ENCODE measurements at places on chromosomes 11 and 22.
A peak's percentile ranks its signal among the peaks of the same experiment; 100 is the strongest.

- DNase-seq = no peak
These were observed 56.3 kb upstream of the ZBTB44 start for GRCh38 chr11:130370845-130371590.

DNA sequence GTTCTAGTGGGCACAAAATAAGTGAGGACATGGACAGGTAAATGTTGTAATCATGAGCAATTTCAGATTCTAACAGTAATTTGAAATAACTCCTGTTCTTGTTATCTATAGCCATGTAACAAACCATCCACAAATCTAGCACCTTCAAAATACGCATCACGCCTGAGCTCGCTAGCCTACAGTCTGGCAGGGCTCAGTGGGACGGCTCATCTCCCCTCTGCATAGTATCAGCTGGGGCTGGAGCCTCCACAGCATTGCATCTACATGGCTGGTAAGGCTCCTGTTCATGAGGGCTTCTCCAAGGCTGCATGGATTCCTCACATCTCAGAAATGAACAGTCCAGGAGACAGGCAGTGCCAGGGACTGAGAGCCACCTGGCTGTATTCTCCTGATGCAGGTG, 112.6 kb downstream of the KCNQ1 start:
- DNase-seq = no peak

DNA sequence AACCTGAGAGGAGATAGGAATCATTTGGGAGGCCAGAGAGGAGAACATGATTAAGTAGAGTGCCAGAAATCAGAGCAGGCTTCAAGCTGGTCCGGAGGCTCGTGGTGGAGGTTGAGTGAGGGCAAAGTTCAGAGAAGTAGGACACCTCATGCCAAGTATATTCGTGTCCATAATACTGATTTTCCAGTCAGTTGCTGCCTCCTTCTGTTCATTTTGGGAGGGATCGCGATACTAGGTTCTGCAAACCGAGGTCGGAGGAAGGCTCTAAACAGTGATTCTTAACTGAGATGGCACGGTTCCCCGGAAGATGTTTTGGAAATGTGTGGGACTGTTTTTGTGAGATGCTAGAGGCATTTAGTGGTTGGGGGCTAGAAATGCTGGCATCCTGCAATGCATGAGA, 13.6 kb upstream of the CD3E start:
- peak; percentile 19 for DNase-seq

DNA sequence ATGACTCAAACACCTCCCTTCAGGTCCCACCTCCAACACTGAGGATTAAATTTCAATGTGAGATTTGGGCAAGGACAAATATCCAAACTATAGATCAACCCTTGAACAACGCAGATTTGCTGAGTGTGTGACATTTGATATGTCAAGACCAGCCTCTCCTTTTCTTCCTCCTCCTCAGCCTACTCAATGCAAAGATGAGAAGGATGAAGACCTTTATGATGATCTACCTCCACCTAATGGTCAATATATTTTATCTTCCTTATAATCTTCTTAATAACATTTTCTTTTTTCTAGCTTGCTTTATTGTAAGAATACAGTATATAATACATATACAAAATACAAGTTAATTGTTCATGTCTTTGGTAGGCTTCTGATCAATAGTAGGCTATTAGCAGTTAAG, 67.5 kb upstream of the MPPED2 start:
- DNase-seq = no peak

DNA sequence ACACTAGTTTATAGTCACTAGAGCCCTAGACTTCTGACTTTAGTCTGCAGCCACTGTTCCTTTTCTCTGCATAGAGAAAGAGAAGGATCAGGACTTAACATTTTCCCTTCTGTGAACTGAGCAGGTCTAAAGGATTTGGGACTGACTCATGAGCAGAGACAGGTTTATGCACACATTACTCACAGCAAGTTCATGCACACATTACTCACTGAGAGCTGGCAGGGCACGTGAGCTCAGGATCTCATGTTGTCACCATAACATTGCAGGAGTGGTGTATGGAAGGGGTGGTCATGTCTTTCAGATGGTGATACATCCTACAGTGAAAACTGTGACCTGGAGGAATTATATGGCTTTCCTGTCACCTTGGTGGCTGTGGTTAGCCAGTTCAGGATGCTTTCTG, 56.4 kb downstream of the CEP164 start:
- peak; percentile 95 for DNase-seq

DNA sequence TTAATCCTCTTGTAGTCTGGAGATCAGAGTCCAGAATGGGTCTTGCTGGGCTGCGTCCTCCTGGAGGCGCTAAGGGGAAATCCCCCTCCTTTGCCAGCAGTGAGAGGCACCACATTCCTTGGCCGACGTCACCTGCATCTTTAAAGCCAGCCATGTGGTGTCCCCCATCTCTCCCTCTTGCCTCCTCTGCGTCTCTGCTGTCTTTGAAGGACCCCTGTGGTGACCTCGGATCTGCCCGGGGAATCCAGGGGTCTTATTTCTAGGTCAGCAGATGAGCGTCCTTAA, 27.2 kb upstream of the PARVB start:
- no peak for DNase-seq

DNA sequence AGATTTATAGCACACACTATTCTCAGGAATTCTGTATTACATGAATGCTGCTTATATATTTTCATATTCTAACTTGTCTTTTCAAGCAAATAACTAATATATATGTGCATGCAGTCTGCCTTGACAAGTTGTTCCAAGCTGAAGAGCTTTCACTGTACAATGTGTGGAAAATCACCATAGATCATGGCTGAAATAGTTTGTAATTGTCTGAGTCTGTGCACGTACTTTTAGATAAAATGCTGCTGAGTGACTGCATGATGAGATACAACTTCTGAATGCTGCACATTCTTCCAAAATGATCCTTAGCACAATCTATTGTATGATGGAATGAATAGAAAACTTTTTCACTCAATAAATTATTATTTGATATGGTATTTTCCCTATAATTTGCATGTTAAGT, 58.9 kb downstream of the SLC5A12 start:
- DNase-seq = no peak

GRCh38 chr22:41341990-41342389, 39.8 kb upstream of the TEF start:
- peak; percentile 39 for DNase-seq

- peak; percentile 83 for DNase-seq
These were observed 46.0 kb upstream of the PARVA start for GRCh38 chr11:12331239-12331874.

- DNase-seq = peak; percentile 67
These were observed 13.8 kb upstream of the TEF start for GRCh38 chr22:41367680-41368542.

DNA sequence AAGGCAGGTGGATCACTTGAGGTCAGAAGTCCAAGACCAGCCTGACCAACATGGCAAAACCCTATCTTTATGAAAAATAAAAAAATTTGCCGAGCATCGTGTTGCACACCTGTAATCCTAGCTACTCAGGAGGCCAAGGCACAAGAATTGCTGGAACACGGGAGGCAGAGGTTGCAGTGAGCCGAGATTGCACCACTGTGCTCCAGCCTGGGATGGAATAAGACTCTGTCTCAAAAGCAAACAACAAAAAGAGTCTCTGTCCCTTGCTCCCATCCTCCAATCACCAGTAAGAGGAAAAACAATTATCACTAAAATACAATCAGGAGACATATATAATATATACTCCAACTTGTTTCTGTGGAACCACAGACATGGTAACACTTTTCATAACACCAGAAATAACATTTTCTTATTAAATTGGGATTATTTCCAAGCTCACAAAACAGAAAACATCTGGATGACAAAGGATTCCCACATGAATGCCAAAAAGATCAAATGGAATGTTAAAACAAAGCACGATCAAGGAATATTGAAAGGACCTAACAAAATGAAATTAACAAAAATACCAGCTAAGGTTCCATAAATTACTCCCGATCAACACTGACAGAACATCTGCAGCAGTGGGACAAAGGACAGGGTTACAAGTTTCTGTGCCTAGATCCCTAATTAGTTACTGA, 15.2 kb downstream of the FCHSD2 start:
- DNase-seq = no peak

- DNase-seq = no peak
These were observed 36.0 kb downstream of the CD6 start for GRCh38 chr11:61007383-61007955.

- DNase-seq = no peak
These were observed 33.6 kb downstream of the MACROD1 start for GRCh38 chr11:64132191-64132771.

DNA sequence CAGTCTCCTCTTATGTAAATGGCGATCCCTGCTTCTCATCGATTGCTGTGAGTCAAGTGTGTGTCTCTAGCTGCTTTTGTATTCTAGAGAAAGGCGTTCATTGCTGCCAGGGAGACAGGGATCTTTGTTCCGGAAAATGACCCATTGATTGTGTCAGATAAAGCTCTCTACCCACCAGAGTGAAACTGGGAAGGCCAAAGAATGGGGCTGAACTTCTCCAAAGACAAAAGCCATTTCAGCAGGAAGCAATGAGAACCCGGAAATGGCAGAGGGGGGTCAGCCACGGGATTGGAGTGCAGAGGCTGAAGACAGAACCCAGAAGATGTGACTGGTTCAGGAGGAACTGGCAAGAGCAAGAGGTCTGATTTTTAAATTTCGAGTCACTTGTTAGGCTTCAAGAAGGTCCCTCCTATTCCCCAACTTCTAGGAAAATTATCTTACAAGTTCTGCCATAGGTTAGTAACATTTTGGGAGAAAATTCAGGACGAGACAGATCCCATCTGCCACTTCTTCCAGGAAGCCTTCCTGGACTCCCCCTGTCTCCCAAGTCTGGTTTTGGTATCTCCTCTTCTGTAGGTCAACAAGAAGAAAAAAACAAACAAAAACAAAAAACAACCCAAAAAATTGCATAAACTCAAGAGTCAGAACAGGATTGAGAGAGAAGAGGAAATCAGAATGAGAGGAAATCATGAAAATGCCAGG, 110.6 kb downstream of the NECTIN1 start:
- no peak for DNase-seq

- DNase-seq = no peak
These were observed 7.9 kb upstream of the TRIM44 start for GRCh38 chr11:35654711-35655110.

GRCh38 chr11:34105079-34105956, at the start of gene NAT10:
Gene NAT10 (plus strand): TSS chr11:34105629. CDS start chr11:34108226, 2,597 bp downstream.
- peak; percentile 99 for DNase-seq

DNA sequence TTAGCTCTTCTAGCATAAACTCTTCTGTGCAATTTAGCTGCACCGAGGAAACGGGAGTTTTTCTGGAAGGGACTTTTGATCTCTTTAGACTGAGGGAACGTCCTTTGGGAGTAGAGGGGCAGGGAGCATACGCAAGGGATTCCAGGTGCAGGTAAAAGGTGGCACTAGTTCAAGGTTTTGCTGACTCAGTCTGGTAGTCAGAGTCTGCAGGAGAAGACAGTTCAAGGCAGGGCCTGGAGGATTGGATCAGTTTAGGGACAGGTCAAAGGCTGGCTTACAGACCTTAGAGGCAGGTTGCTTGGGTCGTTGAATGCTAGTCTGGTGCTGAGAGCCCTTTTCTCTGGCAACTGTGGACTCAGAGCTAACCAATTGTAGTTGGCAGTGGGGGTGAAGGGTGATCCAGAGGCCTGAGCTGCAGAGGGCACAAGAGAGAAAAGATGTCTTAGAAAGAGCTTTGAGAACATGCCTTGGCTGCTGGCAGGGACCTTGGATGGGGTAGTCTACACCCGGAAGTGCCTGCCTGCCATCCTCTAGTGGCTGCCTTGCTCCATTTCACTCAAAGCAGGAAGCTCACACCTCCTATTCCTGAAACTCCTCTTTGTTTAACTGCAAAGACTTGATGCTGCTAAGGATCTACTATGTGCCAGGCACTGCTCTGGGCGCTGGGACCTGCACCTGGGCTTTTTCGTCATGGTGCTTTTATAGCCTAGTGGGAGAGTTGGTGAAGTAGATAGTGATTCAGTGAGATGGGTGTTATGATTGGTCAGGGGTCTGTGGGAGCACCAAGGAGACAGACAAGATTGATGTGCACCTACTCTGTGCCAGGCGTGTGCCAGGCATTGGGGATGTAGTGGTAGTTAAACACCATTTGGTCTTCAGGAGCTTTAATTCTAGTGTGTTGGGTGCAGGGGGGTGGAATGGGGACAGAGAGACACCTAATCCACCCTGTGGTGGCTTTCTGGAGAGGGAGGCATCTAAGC, 17.1 kb downstream of the MIAT start:
- no peak for DNase-seq

DNA sequence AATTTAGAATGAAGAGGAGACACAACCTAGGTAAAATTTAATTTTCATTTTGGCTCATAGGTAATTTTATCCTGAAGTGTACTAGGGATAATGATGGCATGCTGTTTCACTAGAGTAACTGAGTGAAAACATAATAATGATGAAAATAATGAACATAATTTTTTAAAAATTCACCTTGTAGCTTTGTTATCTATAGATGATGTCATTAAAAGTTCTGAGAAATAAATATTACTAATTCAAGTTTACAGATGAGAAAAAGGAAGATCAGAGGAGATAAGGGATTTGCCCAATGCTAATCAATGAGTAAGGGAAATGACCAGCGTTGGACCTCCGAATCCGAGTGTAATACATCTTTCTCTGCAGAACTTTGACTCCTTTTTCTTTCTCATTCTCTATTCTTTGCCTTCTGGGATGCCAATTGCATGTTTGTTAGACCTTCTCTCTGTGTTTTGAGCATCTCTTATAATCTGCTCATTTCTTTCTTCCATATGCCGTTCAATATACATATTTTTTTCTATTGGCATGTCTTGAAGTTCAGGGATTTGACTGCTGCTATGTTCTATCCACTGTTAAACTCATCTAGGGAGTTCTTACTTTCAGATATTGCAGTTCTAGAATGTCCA, 186.5 kb downstream of the SNX19 start:
- no peak for DNase-seq

- no peak for DNase-seq
These were observed 12.8 kb downstream of the KCNC1 start for GRCh38 chr11:17747131-17747955.

DNA sequence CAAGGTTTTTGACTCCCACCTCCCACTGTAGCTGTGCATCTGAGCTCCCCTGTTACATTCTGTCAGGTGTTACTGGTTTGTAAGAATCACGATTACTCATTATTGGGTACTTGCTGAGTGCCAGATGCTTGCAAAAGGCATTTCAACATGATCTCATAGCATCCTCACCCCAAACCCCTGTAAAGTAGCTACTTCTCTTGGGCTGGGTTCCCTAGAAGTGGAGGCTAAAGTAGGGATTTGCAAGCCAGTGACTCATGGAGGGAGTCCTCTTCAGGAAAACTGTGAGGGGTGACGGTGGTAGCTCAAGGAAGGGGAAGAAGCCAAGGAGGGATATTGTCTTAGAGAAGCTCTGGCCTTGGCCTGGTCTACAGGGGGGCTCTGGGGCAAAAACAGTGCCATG, 78.6 kb downstream of the TIMP3 start:
- peak; percentile 13 for DNase-seq

GRCh38 chr11:125275905-125276618, 111.5 kb downstream of the PKNOX2 start:
- DNase-seq = no peak

- no peak for DNase-seq
These were observed 902.2 kb downstream of the BRD1 start for GRCh38 chr22:48925450-48925849.

GRCh38 chr11:3123761-3124733, 41.1 kb downstream of the OSBPL5 start:
- DNase-seq = peak; percentile 96

Measured in iris pigment epithelial cell (primary cell).